ENCODE measurements at places on chromosomes 2 and 18.

- no peak for DNase-seq
Measured at GRCh38 chr18:78768221-78768620, 211.4 kb upstream of the SALL3 start.

DNA sequence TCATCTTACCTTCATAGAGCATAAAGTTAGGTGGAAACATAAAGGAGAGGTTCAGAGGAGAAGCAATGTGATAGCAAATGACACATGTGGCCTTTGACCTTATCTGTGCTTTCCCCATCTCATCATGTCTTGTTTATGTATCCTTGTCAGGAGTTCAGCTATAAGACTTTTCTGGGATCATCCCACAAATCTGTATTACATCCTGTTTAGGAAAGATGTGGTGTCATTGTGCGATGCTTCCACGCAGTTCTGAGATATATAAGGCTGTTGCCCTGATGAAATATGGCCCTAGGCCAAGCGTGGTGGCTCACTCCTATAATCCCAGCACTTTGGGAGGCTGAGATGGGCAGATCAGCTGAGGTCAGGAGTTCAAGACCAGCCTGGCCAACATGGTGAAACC is 15.5 kb upstream of the MGAT5 start:
- no peak for DNase-seq

DNA sequence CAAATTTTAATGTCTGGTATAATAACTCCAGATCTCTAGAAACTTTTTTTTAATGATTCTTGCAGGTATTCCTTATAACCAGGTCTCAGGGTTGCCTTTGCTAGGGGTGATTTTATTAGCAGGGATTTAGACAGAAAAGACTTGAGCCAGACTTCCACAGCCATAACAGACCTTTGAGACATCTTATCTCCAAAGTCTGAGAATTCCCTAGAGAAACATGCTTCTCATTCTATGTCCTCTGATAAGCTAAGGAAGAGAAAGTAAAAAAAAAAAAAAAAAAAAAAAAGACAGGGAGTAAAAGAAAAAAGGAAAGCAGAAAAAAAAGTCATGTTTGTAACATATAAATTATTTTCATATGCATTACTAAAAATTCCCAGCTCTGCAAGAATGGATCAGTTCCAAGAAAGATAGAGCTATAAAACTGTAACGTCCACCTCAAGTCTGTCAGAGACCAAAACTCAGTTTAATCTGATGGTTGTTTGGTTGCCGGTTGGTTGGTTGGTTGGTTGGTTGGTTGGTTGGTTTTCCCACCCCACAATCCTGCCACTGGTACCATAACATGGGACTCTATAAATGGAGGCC is 153.8 kb downstream of the COL6A3 start:
- no peak for DNase-seq

DNA sequence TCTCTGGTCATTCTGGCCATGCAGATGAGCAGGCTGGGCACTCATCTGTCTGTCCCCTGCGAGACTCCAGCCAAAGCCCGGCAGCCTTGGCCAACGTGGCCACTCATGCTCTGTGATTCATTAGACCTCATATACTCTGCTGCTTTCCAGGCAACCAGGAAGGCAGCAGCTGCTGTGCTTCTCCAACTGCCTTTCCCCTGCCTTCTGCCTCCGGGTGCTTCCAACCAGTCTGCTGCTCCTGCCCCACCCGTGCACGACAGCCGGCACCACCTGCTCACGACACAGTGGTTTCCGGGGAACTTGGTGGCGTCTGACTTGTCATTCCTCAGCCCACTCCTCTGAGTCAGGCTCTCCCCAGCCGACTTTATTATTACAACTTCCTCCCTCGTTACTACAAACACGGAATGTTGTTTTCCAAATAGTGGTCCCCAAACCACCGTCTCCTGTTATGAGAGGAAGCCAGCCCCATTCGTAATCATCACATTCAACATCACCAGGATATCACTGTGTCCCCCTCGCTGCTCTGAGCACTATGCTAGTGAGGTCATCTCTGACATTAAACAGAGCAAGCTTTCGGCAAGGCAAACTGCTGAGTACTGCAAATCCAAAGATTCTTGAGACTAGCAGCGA is 392.4 kb downstream of the ALK start:
- DNase-seq: peak; percentile 32

DNA sequence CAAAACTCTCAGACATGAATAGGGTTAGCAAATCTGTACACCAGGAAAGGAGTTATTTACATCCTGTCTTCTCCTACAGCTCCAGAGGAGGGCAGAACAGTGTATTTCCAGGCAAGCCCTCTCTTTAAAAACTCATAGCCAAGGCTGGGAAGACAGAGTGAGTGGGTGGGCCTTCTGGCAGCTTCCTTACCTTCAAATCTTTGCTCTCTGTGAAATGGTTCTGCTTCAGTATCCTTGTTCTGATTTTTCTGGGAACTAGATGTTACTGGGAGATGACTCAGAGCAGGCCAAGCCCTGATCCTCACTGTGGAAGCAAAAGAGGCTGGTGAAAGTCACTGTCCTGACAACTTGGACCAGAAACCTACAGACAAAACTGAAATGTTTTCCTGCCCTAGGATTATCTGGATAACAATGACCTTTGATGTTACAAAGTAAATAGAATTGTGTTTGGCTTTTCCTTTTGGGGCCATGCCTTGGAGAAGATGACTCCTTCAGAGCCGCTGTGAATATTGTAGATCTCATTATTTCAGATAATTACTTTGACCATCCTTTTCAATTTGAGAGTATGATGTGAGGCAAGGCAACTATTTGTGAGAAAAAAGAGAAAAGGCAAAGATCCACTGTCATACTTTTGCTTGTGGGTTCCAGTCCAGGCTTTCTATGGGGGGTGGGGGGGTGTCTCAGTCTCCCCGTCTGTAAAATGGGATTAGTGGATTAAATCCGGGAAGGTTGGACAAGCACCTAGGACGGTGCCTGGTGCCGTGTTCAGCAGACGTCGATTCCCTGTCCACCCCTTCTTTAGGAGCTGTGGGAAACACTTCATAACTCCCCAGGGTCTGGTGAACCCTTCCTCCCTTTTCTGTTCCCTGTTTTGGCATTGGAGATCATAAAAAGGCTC is 644 bp upstream of the QPCT start:
- no peak for DNase-seq

DNA sequence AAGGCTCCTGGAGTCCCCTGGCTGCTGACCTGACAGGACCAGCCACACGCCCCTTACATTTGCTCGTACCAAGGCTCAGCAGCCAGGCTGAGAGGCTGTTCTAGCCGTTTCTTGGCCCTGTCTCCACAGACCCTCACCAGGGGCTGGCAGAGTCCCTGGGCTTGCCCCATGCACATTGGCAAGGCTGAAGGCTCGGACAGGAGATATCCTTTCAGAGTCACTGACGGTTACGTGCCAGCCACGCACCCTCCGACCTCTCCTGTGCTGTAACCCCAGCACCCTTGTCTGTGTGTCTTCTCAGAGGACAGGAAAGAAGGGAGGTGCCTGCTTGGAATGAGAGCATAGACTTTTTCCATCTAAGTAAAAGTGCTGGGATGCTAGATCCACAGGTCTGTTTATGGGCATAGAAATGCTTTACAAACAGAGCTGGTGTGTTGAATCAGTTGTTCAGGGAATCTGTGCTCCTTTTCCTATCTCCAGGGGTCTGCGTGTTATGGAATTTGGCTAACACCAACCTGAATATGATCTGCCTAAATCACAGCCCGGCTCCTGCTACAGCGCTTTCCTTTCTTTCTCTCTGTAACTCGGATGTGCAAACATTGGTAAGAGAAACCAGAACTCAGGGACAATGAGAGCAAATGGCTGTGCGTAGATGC is 41.0 kb downstream of the COPS8 start:
- DNase-seq: no peak

DNA sequence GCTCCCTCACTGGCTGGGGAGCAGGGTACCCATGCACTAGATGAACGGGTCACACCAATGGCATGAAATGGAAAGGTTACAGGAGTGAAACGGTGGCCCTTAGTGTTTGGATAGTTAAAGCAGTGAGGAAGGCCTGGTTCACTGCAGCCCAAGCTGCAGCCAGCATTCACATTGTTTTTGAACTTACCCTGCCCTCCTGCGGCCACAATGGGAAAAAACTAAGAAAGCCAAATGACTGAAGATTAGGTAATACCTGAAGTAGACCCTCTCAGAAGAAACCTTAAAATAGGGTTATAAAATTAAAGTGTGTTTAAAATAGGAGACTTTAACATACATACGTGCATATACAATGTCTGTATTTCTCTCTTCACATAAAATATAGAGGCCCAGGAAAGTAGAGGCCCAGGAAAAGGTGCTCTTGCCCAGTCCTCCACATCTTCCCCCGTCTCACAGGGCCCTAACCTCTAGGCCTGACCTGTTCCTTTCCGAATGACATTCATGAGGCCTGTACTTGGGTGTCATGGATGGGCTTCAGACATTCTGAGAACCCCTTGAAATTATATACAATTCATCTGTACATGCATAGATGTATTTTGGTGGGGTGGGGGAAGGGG is 33.3 kb downstream of the DOK1 start:
- DNase-seq: peak; percentile 65

GRCh38 chr18:24060644-24061043 is 46.1 kb downstream of the TTC39C start:
- no peak for DNase-seq

- no peak for DNase-seq
Measured at GRCh38 chr2:117941693-117942092, 72.2 kb downstream of the CCDC93 start.

DNA sequence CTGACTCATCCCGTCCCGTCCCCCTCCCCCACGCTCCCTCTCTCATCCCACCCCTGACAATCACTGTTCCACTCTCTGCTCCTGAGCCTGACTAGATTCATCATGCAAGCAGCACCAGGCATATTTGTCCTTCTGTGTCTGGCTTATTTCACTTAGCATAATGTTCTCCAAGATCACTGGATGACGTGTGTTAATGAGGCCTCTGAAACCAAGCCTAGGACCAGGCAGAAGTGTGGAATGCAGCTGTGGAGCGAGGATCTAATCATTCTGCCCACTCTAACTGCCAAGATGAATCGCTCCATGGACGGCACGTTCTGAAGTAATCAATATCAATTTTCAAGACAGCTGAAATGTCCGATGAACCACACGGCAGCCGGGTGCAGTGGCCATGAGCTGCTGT is 122.4 kb upstream of the ZNF236 start:
- no peak for DNase-seq

DNA sequence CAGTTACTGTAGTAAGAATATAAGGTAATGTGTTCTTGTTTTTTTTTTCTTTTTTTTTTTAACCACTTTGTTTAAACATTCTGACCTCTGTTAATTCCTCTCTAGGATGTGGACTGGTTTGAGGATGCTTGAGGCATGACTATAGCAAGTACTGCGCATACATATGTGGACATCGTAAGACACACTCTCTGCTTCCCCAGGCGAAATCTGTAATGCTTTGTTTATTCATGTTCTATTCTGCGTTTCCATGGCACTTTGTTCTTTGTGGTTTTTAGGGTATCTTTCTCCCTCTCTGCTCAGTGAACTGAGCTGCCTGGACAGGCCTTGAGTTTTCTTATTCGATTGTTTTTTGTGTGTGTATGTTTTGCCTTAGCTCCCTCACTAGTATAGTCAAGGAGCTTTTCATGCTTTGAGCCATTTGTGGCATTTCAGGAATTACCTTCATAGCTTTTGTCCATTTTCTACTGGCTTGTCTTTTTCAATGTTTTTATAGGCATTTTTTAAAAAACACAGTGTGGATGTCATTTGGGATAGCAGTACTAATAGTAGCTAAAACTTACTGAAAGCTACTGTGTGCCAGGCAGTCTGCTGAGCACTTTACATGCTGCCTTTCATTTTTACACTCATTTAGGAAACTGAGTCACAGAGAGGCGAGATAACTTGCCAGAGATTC is 1.9 kb upstream of the SH3BP4 start:
- no peak for DNase-seq

- no peak for DNase-seq
Measured at GRCh38 chr2:45354776-45355175, 256.3 kb downstream of the SRBD1 start.

- DNase-seq: no peak
Measured at GRCh38 chr18:63237881-63238692, 81.5 kb downstream of the BCL2 start.

GRCh38 chr18:46411191-46411828 is 245.7 kb downstream of the LOXHD1 start:
- no peak for DNase-seq

GRCh38 chr2:41912776-41913175 is 135.0 kb upstream of the PKDCC start:
- no peak for DNase-seq

GRCh38 chr2:19806591-19806990 is 95.2 kb downstream of the TTC32 start:
- no peak for DNase-seq

GRCh38 chr18:73896685-73897084 is 250.9 kb downstream of the FBXO15 start:
- no peak for DNase-seq

GRCh38 chr2:191268596-191268995 is 23.4 kb downstream of the MYO1B start:
- DNase-seq: no peak

DNA sequence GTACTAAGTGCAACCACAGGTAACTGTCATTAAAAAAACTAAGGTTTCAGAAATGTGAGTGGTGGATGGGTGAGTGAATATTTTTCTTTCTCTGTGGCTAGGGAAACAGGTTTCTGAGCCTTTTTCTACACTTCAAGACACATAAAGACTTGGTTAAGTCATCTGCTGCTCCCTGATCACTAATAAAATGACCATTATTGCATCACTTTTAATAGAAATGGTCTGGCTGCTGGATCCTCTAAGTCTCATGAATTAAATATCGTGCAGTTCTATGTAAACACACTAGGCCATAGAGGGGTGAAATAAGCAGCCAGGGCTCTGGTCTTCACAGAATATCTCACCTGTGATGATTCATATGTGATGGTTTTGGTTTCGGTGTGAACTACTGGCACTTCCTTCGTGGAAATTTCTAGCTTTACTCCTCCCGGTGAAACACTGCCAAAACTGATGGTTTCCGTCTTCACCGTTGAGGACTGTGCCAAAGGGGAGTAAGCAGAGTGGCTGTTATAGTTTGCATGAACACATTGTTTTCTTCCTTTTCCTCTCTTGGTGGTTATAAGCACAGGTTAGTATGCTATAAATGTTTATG is 100.4 kb upstream of the ZBTB14 start:
- DNase-seq: no peak

DNA sequence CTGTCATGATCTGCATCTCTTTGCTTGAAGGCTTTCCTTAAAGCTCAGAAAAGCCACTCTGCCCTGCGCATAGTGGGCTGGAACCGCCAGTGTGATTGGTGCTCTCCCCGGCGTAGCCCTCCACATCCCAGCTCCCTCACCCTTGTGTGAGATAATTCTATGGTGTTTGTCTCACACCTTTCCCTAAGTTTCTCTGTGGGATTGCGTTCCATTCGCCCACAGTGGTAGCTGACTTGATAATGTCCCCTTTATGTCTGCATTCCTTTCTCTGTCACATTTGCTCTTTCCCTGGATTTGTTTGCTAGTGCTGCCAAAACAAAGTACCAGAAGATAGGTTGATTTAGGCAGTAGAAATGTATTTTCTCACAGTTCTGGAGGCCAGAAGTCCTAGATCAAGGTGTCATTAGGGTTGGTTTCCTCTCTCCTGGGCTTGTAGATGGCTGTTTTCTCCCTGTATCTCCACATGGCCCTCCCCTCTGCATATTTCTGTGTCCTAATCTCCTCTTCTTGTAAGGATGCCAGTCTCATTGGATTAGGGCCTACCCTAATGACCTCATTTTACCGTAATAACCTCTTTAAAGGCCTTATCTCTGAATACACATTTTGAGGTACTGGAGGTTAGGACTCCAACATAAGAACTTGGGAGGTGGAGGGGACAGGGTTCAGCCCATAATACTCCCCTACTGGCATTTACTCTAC is 7.4 kb upstream of the TMEM87B start:
- no peak for DNase-seq

GRCh38 chr2:30628341-30628740 is 178.9 kb downstream of the CAPN13 start:
- DNase-seq: no peak

GRCh38 chr18:46426679-46427047 is 230.4 kb downstream of the LOXHD1 start:
- DNase-seq: no peak

All from Jurkat, Clone E6-1 (cell line).